GM23338 (cell line): ENCODE measurements at places on chromosomes 12 and 14. TPM values are rescaled to one million over a fixed set of nuclear protein-coding genes. Genes with fewer than 3 reads are reported as not detected.

PRICKLE1 gene
- polyA plus RNA-seq = 7.7 and 12.8 TPM in 2 replicates

AKAP5 gene
- polyA plus RNA-seq = 1.0 and 1.2 TPM in 2 replicates

DLK1 gene
- 0.70 and 1.2 TPM in 2 replicates for polyA plus RNA-seq

NUAK1 gene
- polyA plus RNA-seq = 4.7 and 5.4 TPM in 2 replicates

GDF3 gene
- 31.7 and 32.0 TPM in 2 replicates for polyA plus RNA-seq

- DNase-seq = no peak
Observed at GRCh38 chr12:121996050-121996944, 25.4 kb upstream of the BCL7A start.

- DNase-seq = no peak
Observed at GRCh38 chr12:72748971-72749370, 476.8 kb downstream of the TRHDE start.

- DNase-seq = no peak
Observed at GRCh38 chr14:94933486-94933885, 163.6 kb upstream of the GSC start.

DNA sequence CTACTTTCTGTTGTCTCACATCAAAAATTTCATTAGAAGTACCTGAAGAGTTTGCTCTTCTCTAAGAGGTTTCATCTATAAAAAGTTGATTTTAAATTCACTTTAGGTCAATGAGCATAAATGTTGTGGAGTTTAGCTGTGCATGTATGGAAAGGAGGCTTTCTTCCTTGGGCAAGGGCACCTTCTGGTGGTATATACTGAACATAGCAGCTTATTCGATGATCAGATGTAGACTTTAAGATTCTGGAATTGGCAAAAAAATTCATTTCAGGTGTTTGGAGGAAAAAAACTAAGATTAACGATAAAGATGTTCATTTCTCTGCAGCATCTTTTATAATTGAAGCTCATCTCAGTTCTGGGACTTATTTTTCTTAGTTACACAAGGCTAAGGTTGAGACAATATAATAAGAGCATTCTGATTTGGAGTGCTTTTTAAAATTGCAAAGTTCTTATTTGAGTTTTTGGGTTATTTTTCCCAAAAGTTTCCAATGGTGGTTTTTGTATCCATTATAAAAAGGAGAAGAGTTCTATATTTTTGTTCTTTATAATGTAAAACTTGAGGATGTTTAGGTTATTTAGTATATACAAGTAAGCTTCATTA lies 46.8 kb downstream of the TMEM117 start:
- DNase-seq = peak; percentile 79

DNA sequence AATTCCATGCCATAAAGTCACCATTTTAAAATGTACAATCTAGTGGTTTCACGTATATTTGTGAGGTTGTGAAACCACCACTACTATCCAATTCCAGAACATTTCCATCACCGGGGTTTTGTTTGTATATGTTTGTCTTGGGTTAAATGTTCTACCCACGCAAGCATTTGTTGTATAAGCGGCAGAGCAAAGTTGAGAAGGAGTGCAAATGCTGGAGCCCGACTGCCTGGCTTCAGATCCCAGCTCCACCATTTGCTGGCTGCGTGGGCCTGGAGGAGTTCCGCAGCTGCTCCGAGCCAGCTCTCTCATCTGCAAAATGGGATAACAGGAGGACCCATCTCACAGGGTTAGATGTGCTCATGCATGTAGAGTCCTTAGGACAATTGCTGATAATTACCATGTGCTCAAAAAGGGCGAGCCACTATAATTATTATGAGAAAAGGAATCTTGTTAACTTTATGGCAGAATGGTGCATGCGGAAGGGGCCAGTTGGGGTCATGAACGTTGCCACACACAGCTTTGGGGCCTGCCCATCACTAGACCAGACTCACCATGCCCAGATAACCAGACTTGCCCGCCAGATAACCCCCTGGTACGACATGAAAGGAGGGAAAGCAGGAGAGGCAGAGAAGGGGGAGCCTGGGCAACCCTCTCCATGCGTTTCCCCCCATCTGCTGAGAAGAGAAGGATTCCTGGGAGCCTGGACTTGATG lies 6.4 kb downstream of the ACTN1 start:
- DNase-seq = no peak

DNA sequence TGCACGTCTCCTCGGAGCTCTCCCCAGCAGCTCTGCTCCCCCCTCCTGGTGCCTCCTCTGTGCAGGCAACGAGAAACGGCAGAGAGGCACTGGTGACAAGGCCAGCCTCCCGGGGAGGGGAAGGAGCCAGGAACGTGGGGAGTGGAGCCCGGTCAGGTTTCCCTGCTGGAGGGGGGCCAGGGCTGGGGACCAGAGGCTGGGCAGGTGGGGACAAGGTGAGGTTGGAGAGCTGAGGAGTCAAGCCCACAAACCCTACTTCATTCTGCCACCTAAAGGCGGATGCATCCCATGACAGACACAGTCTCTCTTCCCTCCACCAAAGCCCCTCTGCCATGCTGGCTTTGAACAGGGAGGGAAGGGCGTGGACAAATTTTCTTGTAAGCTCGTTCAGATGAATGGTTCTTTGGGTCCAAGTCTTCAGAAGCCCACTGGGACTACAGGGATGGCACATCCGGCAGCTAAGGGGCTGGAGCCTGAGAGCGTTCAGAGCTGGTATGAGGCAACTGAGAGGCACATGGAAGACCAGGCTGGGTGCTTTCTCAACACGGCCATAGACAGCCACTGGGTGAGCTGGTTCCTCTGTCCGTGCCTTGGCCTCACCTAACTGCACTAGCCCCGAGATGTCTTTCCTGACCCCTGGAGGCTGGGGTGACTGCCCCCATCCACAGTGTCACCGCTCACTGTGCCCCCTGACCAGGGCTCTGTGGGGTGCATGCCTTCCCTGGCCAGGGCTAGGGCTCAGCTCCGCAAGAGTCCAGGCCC lies 105.9 kb downstream of the RBM19 start:
- peak; percentile 69 for DNase-seq

- DNase-seq = no peak
Observed at GRCh38 chr12:54593135-54593534, 4.7 kb upstream of the PPP1R1A start.

DNA sequence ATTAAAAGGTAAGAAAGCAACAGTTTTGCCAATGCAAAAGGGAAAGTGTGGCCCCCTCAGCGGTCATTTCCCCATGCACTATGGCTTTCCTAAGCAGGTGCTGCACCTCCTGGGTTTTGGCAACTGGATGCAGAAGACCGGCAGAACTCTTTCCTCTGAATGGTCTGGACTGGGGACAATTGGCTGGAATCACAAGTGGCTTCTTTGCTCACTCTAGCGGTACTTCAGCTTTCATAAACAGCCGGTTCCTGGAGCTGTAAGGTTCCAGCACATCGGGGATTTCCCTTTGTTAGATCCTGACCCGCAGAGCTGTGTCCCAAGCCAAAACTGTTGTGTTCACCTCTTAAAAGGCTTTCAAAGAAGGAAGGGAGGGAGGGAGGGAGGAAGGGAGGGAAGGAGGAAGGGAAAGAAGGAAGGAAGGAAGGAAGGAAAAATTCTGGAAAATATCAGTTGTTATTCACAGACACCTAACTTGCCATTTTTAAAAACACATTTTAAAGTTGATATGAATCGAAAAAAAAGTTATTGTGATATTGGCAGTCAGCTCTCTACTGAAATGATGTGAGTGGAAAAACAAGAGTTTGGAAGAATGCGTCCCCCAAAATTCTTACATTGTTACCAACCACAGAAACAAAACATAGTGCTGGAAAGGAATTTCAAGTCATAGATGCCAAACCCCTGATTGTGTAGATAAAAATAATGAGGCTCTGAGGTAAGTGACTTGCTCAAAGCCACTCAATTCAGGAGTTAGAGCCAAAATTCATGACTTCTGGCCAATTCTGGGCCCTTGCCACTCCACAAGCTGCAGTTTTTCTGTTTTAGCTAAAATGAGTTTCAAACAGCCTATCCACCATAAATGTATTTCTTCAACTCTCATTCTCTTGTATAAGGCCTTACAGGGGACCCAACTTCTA lies 220.6 kb upstream of the HMGA2 start:
- peak; percentile 50 for DNase-seq

DNA sequence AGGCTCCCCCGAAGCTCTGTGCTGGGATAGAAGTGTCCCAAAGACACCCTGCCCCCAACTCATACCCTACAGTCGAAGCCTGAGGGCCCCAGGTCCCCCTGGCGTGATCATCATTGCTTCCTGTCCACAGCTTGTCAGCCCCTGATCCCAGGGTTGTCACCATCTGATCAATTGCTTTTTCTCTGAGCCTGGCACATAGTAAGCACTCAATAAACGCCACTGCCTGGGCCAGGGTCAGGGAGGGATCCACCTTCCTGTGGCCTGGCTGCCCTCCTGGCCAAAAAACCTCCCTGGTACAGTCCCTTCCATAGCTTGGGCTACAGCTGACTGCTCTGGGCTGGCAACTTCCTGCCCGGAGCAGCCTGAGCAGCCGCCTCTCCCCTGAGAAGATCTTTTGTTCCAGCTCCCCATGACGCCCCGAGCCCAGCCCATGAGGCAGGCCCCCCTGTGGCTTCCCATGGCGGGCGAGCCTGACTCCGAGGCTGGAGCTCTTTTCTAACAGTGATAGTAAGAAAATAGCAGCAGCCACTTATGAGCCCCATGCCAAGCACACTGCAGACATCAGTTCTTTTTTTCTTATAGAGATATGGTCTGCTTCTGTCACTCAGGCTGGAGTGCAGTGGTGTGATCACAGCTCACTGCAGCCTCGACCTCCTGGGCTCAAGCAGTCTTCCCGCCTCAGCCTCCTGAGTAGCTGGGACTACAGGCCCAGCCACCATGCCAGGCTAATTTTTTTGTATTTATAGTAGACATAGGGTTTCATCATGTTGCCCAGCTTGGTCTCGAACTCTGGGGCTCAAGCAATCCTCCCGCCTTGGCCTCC lies 6.5 kb downstream of the SH2B3 start:
- peak; percentile 81 for DNase-seq

DNA sequence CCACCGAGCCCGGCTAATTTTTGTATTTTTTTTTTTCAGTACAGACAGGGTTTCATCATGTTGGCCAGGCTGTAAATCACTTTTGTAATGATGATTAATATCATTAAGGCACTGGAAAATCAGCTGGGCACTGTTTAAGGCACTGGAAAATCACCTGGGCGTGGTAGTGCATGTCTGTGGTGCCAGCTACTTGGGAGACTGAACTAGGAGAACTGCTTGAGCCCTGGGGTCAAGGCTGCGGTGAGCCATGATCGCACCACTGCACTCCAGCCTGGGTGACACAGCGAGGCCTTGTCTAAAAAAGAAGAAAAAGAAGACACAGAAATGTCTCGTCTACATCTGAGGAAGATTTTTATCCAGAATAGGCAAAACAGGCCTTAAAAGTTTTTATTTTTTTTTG lies 12.7 kb downstream of the SLC11A2 start:
- DNase-seq = no peak

DNA sequence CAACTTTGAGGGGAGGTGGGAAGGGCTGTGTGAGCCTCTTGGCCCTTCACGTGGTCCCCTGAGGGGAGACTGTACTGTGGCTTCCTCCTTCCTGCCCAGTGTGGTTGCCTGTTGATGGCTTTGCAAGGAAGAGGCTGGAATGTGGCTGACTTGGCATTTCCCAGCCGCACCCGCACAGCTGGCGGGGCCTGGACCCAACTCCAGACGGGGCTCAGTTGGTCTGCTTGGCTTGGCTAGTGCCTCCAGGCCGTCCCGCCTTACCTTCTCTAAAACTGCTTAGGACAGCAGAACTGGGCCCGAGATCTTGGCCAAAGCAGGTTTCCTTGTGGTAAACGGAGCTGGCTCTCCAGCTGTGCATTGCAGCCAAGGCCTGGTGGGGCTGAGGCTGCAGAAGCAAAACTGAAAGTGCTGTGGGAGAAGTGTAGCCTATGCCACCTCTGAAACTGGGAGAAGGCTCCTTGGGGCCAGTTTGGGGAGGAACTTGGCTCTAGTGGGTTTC lies 139.5 kb downstream of the SMOC1 start:
- DNase-seq = no peak

DNA sequence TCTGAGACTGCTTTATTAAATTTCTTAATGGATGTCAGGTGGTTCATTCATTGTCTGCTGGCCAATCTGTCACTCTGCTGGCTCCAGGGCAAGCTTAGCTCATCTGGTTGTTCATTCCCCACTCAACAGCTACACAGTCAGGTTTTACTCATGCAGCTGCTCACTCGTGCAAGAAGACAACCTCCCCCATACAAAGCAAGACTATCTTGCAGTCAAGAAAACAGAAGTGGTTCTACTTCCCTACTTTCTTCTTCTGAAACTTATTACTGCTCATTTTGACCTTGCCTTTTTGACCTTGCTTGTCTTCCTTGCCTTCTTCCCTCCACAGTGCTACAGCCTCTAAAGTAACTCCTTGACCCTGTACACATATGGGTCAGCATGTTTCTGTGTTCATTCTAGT lies 277.9 kb downstream of the SSPN start:
- DNase-seq = no peak
